Hematopoietic multipotent progenitor cell (in vitro differentiated cells): ENCODE measurements at places on chromosomes 3 and 15. TPM values are rescaled to one million over a fixed set of nuclear protein-coding genes. Genes with fewer than 3 reads are reported as not detected.

Gene ITIH3
- total RNA-seq: not detected

Gene RBPMS2
- total RNA-seq: 0.27 TPM

Gene SYNPR
- under 0.01 TPM for total RNA-seq

Gene RLBP1
- not detected for total RNA-seq

GRCh38 chr3:48129921-48130320 is 58.3 kb downstream of the CDC25A start:
- DNase-seq: no peak

DNA sequence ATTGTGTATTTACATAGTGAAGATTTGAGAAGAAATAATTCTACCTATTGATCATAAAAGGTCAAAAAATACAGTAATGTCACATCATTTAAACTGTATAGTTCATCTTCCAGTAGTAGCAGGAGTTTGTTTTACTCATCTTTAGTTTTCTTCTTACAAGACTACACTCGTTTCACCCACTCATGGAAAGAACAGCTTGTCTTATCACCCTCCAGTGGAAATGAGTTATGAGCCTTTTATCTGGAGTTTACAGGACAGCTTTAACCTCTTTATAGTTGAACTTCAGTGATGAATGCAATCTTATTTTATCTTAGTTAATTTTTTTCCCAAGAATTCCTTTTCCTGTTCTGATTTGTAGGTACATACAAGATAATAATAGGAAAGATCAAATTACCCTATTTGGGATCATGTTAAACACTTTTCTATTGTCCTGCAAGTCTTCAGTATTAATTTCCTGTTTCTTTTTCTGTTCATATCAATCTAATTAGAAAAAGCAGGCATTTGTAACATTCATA is 36.8 kb downstream of the RBMS3 start:
- no peak for DNase-seq

- no peak for DNase-seq
Measured at GRCh38 chr15:67296188-67296587, 41.6 kb downstream of the IQCH start.

Gene ARPIN
- 2.2 TPM for total RNA-seq

DNA sequence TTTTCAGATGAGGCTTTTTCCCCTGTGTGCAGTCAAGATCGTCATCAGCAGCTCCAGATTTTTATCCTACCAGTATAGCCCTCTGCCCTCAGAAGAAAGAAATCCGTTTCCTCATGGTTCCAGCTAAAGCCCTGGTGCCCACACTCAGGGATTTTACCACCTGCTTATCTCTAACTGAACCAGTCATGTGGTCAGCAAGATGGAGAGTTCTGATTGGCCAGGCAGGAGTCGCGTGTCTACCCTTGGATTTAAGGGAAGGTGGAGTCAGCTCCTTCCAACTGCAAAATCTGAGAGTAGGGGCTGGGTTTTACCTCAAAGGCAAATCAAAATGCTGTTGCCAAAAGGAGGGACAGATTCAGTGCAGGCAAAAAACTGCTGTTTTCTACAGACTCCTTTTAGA is 135.3 kb downstream of the LRTM1 start:
- no peak for DNase-seq

Gene SLC6A1
- total RNA-seq: under 0.01 TPM

Gene TGM5
- total RNA-seq: under 0.01 TPM
